ENCODE measurements at places on chromosomes 7 and 10. TPM values are rescaled to one million over a fixed set of nuclear protein-coding genes. Genes with fewer than 3 reads are reported as not detected.

GRCh38 chr7:134155871-134156270 lies 28.7 kb downstream of the LRGUK start:
- DNase-seq: no peak

GRCh38 chr7:92448205-92448747 lies 994 bp downstream of the GATAD1 start:
- DNase-seq: peak; percentile 83

Gene NT5C3A
- 27.1 TPM for total RNA-seq

Gene BEND7
- total RNA-seq: not detected

Measured in Karpas-422 (cell line).